ENCODE measurements at places on chromosomes 5 and 9. TPM values are rescaled to one million over a fixed set of nuclear protein-coding genes. Genes with fewer than 3 reads are reported as not detected.

The NR2F1 gene
- total RNA-seq = 21.6 TPM

The DOCK2 gene
- 1.4 TPM for total RNA-seq

The PCDHGC4 gene
- 0.30 TPM for total RNA-seq

The AQP3 gene
- 0.25 TPM for total RNA-seq

The VLDLR gene
- total RNA-seq = 7.1 TPM

GRCh38 chr9:121138561-121138960, 63.1 kb downstream of the RAB14 start:
- peaks cover 26% of the 10 kb centered on the region for H3K36me3 ChIP-seq
- peak overlapping the region; percentile 57 for H3K27ac ChIP-seq
- DNase-seq = no peak
- H3K4me1 ChIP-seq = peaks cover 33% of the 10 kb centered on the region
- H3K4me3 ChIP-seq = no peak overlapping the region

GRCh38 chr5:132273631-132274030, 16.1 kb downstream of the PDLIM4 start:
- peaks cover 23% of the 10 kb centered on the region for H3K4me1 ChIP-seq
- H3K27me3 ChIP-seq = peaks cover 4% of the 10 kb centered on the region
- H3K4me3 ChIP-seq = no peak overlapping the region
- H3K27ac ChIP-seq = no peak overlapping the region

- no peak overlapping the region for H3K4me3 ChIP-seq
- H3K27me3 ChIP-seq = peaks cover 22% of the 10 kb centered on the region
- no peaks in the 10 kb centered on the region for H3K36me3 ChIP-seq
- H3K4me1 ChIP-seq = no peaks in the 10 kb centered on the region
- no peak for DNase-seq
Observed at GRCh38 chr5:133706506-133707430, 94.4 kb upstream of the FSTL4 start.

DNA sequence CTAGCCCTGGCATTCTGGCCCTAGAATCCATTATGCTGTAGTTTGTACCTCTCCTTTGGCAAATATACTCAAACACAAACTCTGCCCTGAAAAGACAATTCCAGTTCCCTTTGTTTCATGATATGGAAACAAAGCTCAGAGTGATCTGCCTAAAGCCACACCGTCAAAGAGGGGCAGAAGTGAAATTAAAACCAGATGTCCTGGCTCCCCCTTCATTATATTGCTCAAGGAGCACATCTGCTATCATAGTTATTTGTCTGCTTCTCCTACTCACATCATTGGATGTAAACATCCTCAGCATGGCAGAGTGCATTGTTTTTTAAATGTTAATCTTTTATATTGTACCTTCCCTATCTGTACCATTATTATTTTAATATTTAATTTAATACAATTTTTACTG, 266.7 kb upstream of the SMARCA2 start:
- no peaks in the 10 kb centered on the region for H3K4me1 ChIP-seq
- H3K4me3 ChIP-seq = no peak overlapping the region
- DNase-seq = no peak

DNA sequence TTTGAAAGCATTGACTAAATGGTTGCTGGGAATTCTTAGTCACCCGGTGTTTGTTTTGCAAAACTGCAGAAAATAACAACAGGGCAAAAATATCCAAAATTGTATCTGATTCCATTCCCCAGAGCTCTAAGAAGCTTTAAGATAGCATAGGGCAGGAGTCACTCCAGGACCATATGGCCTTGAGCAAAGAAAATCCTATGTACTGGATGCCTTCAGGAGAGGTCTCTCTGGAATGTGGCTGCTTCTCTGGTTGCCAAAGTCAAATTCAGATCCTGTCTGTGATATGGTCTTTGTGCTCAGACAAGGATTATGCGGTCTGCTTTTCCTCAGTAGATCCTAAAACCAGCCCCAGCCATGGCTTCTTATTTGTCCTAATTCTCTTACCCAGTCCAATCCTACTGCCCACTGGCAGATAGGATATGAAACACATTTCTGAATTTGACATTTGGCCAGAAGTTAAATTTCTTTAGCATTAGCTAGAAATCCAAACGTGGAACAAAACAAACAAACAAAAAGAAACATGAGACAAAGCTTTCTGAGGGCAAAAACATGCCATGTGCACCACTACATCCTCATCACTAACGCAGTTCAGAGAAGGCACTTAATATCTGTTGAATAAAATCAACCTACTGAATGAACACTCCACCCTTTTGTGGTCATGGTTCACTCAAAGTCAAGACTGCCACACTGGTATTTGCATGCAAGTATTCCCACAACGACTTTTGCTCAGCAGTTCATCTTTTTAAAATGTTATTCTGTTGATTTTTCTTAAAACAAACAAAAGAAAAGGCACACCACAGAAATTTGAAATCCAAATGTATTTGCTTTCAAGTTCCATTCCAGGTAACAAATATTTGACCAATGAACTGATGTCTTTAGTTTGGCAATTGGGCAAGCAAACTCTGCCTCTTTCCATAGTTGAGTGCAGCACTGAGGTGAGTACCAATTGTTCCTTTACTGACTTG, 165.7 kb downstream of the TRPM6 start:
- H3K27me3 ChIP-seq = no peaks in the 10 kb centered on the region
- no peak overlapping the region for H3K27ac ChIP-seq
- DNase-seq = no peak
- no peaks in the 10 kb centered on the region for H3K4me1 ChIP-seq
- H3K4me3 ChIP-seq = no peak overlapping the region

Data from HFFc6 (cell line).